Pancreas (tissue), 10 donors: ENCODE measurements at places on chromosomes 2 and 18.

DNA sequence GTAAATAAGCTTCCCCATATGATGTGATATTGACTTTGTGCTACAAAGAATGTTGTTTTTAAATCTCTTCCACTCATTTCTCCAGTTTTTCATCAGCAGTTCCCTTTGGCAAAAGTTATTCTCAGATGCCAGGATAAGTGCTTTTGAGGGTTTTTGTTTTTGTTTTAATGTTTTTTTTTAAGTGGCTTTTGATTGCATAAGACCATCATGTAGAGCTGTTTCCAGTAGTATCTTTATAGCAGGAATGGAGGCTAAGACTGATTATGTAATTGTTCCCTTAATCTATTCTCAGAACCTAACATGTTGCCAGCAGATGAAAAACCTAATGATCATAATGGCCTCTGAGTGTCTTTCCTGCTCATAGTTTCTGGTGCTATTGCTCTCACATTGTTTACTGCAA, 77.9 kb downstream of the CABLES1 start:
- no peak overlapping the region for H3K27ac ChIP-seq
- no peaks in the 10 kb centered on the region for H3K4me1 ChIP-seq
- DNase-seq: no peak
- H3K27me3 ChIP-seq: no peaks in the 10 kb centered on the region

DNA sequence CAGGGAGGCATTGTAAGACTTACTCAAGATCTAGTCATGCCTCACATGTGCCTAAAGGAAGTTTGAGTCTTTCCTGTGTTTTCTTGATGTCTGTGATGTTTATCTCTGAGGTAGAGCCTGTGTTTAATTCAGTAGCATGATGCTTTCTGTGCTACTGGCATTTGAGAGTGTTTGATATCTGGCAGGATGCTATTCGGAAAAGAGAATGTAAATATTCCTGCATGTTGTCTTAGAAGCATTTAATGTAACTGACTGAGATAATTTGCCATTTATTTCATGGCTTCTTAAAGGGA, 58.8 kb downstream of the GREB1L start:
- no peaks in the 10 kb centered on the region for H3K27me3 ChIP-seq
- DNase-seq: no peak
- no peak overlapping the region for H3K4me3 ChIP-seq
- no peaks in the 10 kb centered on the region for H3K36me3 ChIP-seq
- no peaks in the 10 kb centered on the region for H3K4me1 ChIP-seq

DNA sequence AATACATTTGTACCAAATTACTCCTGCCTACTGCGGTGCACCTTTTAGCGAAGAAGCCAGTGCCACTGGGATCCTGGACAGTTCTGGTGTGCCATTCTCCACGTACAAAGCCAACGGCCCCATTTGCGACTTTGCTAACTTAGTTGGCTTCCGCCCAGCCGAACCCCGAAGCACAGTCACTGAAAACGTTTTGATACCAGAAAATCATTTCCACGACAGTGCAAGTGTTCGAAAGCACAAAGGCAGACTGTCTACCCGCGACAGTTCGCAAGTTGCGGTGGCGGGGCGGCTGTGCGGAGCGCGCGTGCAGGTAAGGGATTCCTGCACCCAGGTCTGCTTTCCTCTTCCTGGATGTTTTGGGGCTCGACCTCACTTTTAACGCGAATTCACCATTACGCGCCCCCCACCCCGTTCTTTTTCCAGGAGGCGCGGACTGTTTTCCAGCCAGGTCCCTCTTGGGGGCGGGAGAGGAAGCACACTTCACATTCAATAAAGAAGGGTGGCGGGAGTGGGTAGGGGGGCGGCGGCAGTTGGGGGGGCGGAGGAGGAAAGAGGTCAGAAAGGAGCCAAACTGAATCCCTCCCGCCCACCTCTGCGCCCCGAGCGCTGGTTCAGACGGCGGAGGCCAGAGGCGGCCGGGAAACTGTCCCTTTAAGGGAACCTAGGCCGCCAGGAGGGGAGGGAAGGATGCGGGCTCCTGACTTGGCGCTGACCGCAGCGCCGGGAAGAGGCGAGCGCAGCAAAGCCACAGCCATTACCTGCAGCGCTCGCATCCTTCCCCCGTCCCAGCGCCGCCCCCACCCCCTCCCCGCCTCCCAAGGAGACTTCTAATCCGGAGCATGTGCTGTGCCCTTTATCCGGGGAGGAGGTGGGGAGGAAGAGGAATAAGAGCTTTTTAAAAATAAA, 107.4 kb upstream of the KCTD1 start:
- H3K4me1 ChIP-seq: peaks cover 15% of the 10 kb centered on the region
- no peaks in the 10 kb centered on the region for H3K36me3 ChIP-seq
- H3K4me3 ChIP-seq: peak overlapping the region; percentile 53

GRCh38 chr2:178418426-178418825, 32.5 kb downstream of the PRKRA start:
- H3K4me1 ChIP-seq: no peaks in the 10 kb centered on the region
- no peaks in the 10 kb centered on the region for H3K27me3 ChIP-seq
- no peak overlapping the region for H3K27ac ChIP-seq
- no peak overlapping the region for H3K4me3 ChIP-seq
- no peak for DNase-seq
